Lower lobe of right lung (tissue), 2 donors: ENCODE measurements at places on chromosomes 4 and X.
A peak's percentile ranks its signal among the peaks of the same experiment; 100 is the strongest.

GRCh38 chr4:38670939-38671591 is 7.1 kb downstream of the KLF3 start:
- DNase-seq, result peak; percentile 61

GRCh38 chr4:104129243-104129642 is 365.5 kb downstream of the CXXC4 start:
- no peak for DNase-seq

DNA sequence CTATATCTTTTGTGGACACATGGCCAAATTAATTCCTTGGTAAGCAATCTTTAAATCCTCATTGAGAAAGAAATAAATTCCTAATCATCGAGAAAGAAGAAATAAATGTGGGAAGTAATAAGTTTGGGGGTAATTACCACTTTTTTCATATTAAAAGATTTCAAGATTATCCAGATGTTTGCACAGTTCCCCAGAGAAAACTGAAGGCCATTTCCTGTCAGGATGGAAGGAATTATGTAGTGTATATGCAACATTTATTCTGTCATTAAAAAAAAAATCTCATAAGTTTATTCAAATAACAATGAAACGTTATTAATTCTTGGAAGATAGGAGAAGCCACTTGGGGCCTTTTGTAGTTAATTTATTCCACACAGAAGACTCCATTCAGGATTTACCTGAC is 385.6 kb upstream of the NR3C2 start:
- no peak for DNase-seq

GRCh38 chr4:37453281-37453998 is 208.9 kb downstream of the NWD2 start:
- peak; percentile 82 for DNase-seq

- no peak for DNase-seq
These were observed 5.1 kb downstream of the AFF1 start for GRCh38 chr4:86939729-86940575.

- no peak for DNase-seq
These were observed 598.1 kb downstream of the MID1IP1 start for GRCh38 chrX:39399387-39399786.

DNA sequence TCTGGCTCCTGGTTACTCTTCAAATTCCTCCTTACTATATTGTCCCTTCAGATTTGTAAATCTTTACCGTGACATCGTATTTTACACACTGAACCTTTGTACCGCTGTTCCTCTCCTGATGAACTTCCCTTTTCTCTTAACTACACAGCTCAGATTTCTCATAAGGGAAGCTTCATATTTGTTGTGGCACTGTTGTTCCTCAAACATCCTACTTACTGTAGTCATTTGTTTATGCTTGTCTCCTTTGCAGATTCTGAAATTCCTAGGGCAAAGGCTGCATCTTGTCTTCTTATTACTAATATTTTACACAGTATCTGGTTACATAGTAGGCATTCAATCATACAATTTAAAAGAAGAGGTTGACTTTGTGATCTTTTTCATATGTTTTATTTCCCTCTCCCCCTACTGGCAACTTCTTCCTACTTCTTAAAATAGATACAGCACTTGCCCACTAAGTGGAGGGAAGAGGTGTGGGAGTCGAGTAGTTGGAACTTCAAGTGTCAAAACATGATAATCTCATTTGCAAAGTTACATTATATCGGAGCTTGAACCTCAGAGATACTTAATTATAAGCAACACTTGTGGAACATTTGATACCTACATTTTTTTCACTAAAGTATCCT is 50.0 kb downstream of the TET2 start:
- no peak for DNase-seq

- no peak for DNase-seq
These were observed 108.3 kb downstream of the JADE1 start for GRCh38 chr4:128917781-128918180.

- no peak for DNase-seq
These were observed 67.9 kb downstream of the SMARCA5 start for GRCh38 chr4:143581331-143581946.

DNA sequence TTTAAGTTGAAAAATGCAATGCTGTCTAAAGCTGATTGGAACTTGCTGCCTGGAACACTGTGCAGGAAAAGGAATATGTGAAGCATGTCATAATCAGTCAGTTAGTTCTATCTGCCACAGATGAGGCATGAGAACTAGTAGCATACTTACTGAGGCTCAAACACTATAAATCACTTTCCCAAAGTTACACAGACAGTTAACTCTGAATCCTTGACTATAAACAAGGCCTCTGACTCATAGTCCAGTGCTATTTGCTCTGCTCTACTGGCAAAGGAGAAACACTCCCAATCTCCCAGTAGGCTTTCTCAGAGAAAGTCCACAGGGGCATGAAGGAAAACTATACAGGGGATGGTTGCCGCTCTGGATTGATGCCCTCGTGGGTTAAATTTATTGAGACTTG is 2078.4 kb upstream of the TENM3 start:
- DNase-seq, result no peak

DNA sequence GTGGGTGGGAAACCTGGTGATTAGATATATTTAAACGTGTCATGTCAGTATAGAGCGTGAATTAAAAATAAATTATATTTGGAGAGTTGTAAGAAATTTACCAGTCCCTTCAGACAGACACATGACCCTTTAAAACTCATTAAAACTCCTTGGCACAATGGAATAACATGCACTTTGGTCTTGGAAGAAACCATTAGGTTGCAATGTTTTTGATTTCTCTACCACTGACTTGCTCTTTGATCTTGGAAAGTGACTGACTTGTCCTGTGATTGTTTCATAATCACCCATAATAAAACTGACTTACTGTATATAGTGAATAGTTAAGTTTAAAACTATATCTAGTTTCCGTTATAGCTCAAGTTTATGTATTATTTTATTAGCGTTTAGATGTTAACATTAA is 35.8 kb downstream of the FHL1 start:
- DNase-seq, result no peak

GRCh38 chr4:2781911-2782310 is 11.0 kb upstream of the SH3BP2 start:
- DNase-seq, result peak; percentile 4

DNA sequence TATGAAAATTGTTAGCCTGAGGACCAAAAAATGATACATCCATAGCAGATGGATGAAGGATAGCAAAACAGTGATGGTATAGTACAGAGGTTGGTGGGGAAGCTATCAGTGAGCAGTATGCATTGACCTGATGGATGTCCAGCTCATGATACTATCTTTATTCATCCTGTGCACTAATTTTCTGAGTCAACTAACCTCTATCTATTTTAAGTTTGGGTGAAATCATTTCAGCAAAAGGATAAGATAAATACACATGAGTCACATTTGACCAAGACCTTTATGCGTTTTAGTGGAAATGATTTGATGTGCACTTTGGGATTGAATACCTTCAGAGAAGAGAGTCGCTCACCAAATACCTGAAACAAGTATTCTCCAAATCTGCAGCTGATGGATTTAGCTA is 351.0 kb upstream of the NR3C2 start:
- no peak for DNase-seq

GRCh38 chr4:16270454-16271328 is 44.4 kb upstream of the TAPT1 start:
- no peak for DNase-seq

DNA sequence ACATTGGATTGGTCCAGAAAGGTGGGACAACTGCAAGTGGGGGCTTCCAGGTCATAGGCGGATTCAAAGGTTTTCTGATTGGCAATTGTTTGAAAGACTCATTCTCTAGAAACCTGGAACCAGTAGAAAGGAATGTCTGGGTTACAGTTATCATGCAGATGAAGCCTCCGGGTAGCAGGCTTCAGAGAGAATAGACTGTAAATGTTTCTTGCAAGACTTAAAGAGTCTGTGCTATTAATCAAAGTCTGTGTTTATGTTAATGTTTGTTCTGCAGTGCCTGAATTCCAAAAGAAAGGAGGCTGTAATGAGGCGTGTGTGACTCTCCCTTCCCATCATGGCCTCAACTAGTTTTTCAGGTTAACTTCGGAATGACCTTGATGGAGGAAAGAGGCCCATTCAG is 43.9 kb upstream of the GC start:
- no peak for DNase-seq

GRCh38 chr4:101345271-101345595 is 2.1 kb downstream of the PPP3CA start:
- no peak for DNase-seq

DNA sequence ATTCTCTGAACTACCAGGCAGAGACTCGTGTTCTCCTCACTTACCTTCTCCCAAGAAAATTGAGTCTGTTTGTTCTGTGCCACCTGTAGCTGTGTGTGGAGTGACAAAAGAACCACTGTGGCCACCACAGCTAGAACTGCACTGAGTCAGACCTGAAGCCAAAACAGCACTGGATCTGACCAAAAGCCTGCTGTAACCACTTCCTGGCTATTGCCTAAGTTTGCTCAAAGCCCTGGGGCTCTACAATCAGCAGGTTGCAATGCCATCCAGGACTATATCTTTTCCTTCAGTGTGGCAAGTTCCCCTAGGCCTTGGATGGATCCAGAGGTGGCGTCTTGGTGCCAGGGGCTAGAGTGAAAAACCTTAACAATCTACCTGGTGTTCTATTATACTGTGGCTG is 449.1 kb downstream of the FAM133A start:
- DNase-seq, result no peak

- DNase-seq, result no peak
These were observed 21.5 kb downstream of the RTL5 start for GRCh38 chrX:72110051-72110875.

DNA sequence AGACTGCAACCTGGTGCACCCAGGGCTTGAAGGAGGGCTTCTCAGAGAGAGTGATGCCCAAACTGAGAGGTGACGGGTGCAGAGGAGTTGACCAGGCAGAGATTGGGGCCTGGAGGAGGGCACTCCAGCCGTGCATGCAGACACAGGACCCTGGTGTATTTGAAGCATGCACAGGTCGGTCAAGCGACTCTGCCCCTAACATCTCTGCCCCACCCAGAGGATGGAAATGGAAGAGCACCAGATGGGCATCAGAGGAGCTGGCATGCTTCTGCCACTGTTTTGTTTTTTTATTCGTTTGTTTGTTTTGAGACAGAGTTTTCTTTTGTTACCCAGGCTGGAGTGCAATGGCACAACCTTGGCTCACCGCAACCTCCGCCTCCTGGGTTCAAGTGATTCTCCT is 320.9 kb downstream of the EVC2 start:
- no peak for DNase-seq

GRCh38 chr4:22203711-22204011 is 255.1 kb upstream of the KCNIP4 start:
- DNase-seq, result no peak

DNA sequence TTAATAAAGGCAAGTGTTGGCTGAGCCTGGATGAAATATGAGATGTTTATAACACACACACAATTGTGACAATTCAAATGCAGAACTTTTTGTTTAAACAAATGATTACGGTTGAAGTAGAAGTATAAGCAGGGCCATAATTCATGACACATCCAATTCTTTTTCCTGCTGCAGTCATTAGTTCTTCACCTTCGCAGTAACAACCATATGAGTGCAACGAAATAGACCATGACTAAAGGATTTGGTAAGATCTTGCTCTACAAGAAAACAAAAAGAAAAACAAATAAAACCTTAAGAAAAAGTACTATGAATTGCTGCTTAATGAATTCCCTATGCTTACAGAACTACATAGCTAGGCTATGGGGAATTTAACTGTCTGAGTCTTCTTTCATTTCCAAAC is 13.9 kb upstream of the BMPR1B start:
- no peak for DNase-seq

DNA sequence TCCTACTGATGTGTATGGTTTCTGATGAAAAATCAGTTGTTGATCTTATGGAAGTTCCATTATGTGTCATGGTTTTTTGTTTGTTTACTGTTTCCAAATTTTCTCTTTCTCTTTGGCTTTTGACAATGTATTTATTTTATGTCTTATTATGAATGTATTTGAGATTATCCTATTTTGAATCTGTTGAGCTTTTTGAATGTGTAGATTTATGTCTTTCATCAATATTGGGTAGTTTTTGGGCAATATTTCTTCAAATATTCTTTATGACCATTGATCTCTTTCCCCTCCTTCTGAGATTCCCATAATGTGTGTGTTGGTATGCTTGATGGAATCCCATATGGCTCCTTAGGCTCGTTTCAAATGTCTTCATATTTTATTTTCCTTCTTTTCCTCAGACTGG is 80.5 kb upstream of the FAM47C start:
- no peak for DNase-seq

GRCh38 chrX:77440330-77440729 is 6.9 kb upstream of the FGF16 start:
- DNase-seq, result no peak

DNA sequence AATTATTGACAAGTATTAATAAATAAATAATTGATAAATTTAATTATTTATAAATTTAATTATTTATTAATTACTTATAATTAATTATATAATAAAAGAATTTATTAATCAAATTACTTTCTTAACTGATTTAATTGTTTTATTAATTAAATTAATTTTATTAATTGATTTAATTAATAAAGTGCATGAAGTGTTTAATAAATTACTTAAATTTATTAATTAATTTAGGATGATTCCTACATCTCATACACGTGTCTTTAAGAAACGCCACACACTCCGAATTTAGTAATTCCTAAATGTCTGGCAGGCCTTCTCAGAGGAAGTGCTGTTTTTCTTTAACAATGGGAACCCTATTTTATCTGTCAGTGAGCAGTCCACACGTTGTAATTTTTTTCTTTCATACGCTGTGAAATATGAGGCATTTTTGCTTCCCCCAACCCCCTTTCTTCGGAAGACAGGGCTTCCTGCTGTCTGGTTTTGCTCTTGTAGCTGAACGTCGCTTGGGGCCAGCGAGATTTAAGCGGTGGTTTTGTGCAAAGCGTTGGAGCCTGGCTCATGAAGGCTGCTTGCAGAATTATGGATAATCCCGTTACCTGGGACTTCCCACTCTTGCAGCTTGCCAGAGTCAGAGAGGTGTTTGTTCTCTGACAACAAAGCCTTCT is 46.8 kb downstream of the CRLF2 start:
- no peak for DNase-seq

GRCh38 chrX:1261285-1261684 is 7.3 kb upstream of the CSF2RA start:
- no peak for DNase-seq

GRCh38 chr4:23422878-23423277 is 467.0 kb downstream of the PPARGC1A start:
- no peak for DNase-seq

DNA sequence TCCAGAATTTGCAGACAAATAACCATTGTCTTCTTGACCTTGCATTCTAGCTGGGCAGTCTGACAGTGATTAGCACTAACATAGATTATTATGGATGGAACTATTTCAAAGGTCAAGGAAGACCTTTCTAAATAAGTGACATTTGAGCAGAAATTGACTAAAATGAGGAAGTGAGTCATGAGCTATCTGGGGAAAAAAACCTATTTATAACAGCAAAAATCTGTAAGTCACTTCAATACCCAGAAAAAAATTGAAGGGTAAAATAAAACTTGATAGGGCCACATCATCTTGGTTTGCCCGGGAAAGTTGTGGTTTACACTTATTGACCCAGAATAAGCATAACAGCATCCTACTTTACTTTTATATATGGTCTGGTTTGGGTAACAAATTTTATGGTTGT is 414.6 kb upstream of the HS3ST1 start:
- no peak for DNase-seq

GRCh38 chr4:129232589-129233337 is 136.8 kb downstream of the C4orf33 start:
- DNase-seq, result no peak
